NCI-H1436 treated with DMSO at 0.1 percent for 48 hours (cell line): ENCODE measurements at places on chromosomes 7 and 10.

- DNase-seq: no peak
These were observed 11.4 kb downstream of the SLIT1 start for GRCh38 chr10:97174276-97174775.

- DNase-seq: no peak
These were observed 147.5 kb downstream of the RTKN2 start for GRCh38 chr10:62121187-62121530.

DNA sequence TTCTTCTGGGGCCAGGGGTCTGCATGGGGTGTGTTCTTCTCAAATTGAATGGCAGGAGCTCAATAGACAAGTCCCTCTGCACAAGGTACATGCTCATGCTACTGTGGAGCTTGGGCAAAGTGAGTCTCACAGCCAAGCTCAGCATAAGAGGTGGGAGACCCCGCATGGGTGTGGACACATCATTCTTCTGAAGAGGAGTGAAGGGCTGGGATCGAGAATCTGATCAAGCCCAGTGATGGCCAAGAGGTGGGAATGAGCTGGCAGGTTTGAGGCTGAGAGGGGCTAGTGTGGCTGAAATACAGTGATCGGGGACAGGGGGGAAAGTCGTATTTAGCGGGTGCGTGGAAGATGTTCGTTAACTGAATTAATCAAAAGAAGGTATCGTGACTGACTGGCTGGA, 32.6 kb downstream of the CDH23 start:
- DNase-seq: no peak

GRCh38 chr10:62726142-62726541, 78.4 kb upstream of the ADO start:
- DNase-seq: no peak

GRCh38 chr10:48604991-48605508, at the start of gene ARHGAP22:
TSS of gene ARHGAP22 (minus strand) at chr10:48605073. CDS start at chr10:48604796, 277 bp downstream.
- no peak for DNase-seq

- DNase-seq: no peak
These were observed 88.9 kb downstream of the CABCOCO1 start for GRCh38 chr10:61751599-61751998.

- no peak for DNase-seq
These were observed 115.8 kb downstream of the TMEM130 start for GRCh38 chr7:98753989-98754479.

DNA sequence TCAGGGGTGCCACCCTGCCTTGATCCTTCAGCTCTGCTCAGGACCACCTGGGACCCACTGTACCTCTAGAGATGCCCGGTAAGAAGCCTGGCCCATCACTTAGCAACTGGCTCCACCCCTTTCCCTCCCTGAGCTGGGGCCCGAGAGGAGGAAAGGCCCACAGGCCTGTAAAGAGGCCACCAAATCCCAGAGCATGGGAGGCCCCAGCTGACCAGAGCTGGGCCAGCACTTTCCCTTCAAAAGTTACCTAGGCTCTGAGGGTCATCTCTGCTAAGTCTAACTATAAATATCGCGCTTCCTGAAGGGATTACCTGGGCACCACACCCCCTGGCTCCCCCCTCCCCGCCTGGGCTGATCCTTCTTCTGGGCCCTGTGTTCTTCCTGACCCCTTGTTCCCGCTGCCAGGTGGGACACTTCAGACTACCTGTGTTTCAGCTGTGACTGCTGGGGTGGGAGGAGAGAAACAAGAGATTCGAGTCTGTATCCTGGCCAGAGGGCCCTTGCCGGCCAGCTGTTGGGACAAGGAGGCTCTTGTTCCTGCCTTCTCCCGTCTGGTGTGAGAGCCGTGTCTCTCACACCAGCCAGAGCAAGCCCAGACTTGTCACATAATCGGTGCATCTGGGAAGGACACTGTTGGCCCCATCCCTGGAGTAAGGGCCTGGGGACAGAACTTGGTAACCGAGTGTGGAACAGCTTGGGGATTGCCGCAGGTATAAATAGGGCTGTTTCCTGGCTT, 22.8 kb upstream of the ANKRD2 start:
- DNase-seq: no peak

GRCh38 chr10:45371560-45371959, 2.5 kb upstream of the ALOX5 start:
- DNase-seq: no peak
